ENCODE measurements at places on chromosomes 5 and 9.

DNA sequence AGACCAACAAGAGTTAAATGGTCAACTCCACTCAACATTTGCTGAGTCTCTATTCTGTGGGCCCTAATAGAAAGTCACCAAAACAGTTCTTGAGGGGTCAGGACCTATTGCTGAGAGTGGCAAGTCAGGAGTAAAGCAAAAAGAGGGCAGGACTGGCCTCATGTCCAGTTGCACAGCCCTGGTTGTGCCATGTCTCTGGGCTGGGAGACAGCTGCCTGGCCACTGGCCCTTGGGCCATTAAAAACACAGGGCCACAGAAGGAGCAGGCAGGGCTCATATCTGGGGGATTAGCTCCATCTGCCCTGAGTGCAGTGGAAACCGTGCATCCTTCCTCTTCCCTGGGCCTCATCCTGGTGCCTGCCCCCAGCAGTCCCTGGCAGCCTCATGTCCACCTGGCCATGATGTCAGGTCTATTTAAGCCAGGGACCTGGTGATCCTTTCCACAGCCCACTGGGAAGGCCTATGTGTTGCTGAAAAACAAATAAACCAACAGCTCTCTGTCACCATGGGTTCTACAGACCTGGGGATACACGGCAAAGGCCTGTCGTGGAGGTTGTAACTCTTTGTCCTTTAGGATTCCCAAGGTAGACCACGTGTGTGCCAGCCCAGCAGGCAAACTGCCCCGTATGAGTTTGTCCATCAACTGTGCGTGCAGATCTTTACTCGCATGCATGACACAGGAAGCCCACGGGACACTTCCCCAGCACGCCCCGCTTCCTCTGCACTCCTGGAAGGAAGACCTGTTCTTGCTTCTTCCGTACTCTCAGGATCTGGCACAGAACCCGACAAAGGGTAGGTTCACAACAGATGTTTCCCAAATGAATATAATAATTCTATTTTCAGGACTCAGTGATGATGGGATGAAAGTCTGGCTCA lies 148.8 kb downstream of the MTX3 start:
- DNase-seq, result no peak

DNA sequence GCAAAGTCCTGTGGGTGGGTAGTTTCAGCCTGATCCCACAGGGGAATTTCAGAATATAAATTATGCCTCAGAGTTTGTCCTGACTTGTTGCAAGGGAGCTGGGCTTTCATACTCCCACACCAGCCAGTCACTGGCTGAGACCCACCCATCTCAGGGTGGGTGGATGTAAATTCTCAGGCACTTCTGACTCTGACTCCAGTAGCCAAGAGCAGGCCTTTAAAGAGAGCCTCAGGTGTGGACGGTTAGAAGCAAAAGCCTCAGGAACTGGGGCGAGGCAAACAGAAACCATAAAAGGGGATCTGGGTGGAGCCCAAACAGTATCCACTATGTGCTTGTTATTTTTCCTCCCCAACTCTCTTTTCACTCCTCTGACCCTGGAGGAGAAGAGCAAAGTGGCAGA lies 28.6 kb upstream of the FBXW11 start:
- no peak for DNase-seq

DNA sequence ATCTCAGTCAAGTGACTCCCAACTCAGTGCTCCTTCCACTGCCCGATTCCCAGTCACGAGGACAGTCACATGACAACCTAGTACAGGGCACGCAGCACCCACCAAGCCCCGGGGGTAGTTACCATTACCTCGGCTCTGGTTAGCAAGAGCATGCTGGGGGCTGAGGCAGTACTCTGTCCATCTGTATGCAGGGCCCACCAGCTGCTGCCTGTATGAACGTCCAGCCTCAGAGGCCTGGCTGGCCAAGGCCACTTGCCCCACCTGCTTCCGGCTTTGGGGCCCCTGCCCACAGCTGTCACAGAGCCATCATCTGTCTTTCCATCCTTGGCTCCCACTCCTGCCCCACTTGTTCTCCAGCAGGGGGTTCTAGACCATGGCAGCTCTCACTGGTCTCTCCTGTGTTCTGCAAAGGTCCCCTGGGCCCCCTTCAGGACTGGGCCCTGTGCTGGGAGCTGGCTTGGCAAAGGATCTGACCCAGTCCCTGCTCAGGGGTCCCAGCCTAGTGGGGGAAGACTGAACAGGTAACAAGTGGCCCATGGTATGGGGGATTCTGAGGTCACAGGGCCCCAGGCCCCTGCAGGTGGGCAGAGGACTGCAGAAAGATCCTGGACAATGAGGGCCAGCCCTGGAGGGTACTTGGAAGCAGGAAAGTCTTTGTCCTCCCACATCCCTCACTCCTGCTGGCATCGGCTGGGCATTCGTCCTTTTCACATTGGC lies 3.3 kb downstream of the RPL35 start:
- DNase-seq, result no peak

GRCh38 chr9:6833518-6834192 lies 75.9 kb downstream of the KDM4C start:
- DNase-seq, result no peak

- no peak for DNase-seq
These were observed 68.1 kb upstream of the TAS2R1 start for GRCh38 chr5:9698125-9698826.

DNA sequence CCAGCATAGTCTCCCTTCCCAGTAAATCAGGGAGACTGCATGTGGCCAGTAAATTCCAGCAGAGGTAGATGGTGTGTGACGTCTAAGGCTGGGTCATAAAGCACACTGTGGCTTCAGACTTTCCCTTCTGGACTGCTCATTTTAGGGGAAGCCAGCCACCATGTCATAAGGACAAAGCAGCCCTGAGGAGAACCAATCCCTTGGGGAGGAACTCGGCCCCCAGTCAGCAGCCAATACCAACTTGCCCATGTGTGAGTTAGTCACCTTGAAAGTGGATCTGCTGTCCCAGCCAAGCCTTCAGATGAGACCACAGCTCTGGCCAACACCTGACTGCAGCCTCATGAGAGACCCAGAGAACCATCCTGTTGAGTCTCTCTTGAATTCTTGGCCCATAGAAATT lies 14.7 kb upstream of the NINJ1 start:
- no peak for DNase-seq

GRCh38 chr9:77735494-77735893 lies 87.4 kb upstream of the GNA14 start:
- no peak for DNase-seq

DNA sequence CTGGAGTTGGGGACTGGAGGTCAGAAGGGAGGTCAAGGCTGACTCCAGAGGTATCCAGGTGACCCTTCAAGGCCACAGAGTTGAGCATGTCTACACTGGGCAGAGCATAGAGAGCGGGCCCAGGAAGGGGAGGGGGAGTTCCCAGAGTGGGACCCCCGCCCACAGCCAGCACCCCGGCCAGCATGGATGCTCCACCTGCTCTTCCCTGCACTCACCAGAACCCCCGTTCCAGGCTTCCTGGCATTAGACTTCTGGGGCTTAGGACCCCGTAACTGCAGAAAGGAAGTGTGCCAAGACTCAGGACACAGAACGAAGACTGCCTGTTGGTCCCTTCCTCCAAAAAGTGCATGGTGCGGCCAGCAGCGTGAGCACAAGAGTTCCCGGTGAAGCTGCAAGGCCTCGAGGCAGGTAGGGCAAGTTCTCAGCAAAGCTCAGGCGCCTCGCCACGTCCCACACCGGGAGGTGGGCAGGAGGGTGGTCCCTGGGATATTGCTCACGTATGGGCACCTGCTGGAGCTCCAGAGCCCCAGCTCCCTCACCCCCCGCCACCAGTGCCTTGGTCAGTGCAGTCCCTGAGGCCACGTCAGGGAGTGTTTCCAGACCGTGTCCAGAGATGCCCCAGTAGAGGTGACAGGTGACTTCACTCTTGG lies 13.8 kb downstream of the ABO start:
- DNase-seq, result no peak

- DNase-seq, result no peak
These were observed 16.1 kb downstream of the FBP2 start for GRCh38 chr9:94577571-94577970.

DNA sequence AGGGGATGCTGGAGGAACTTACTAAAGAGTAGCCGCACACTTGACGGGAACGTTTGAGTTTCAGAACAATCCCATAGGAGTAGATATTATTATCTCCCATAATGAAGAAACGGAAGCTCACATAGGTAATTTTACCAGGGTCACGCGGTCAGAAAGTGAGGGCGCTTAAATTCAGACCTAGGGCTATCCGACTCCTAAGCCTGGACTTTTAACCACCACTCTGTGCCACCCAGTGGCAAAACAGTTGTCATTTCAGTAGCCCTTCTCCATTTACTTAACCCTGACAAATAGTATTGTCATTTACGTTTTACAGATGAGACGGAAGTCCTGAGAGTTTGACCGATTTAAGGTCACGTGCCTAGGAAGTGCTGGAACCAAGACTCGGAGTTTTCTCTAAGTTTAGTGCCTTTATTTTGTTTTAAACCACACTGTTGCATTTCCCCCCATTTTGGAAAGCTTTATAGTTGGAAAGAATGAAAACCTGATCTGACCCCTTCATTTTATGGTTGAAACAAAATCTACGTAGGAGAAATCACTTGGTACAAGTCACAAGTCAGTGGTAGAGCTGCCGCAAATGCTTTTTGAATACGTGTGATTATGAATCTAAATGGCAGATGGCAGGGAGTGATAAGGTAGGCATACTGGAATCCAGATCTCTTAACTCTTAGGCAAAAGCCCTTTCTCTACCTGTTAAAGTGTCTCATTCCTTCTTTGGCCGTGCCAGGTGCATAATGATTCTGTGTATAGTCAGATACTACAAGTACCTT lies 650 bp downstream of the MRRF start:
- DNase-seq, result no peak

- DNase-seq, result no peak
These were observed 89.2 kb upstream of the IL33 start for GRCh38 chr9:6126377-6126776.

DNA sequence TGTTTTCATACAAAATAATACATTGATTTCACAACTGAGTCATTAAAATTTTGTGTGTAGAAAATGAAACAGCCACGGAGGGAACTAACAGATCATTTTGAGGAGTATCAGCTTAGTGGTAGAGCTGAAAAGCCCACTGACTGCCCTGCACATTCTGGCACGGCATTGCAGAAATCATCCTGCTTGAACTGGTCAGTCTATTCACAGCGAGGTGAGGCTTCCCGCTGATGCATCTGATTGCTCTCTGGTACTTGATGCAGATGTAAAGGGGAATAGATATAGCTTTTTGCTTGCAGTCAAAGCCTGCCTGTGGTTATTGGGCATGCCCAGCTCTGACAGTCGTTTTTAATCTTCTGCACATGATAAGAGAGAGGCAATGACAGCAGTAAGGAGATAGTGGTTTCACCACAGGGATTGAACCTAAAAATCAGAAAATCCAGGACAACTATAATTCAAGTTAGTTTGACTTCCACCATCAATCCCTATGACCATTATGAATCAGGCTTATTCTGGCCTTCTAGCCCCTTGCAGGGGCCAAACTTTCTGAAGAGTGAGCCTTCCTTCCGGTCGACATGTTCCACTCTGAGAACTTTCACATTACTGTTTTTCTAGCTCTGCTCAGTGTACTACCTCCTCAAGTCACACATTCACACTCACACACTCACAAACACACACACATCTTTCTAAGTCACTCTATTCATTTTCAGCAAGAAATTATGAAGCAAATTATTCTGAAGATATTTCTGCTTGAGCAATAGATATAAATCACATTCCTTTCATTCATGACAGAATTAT lies 782.8 kb upstream of the NUDT12 start:
- DNase-seq, result no peak

- DNase-seq, result no peak
These were observed 39.5 kb downstream of the PLPP1 start for GRCh38 chr5:55495216-55495615.

DNA sequence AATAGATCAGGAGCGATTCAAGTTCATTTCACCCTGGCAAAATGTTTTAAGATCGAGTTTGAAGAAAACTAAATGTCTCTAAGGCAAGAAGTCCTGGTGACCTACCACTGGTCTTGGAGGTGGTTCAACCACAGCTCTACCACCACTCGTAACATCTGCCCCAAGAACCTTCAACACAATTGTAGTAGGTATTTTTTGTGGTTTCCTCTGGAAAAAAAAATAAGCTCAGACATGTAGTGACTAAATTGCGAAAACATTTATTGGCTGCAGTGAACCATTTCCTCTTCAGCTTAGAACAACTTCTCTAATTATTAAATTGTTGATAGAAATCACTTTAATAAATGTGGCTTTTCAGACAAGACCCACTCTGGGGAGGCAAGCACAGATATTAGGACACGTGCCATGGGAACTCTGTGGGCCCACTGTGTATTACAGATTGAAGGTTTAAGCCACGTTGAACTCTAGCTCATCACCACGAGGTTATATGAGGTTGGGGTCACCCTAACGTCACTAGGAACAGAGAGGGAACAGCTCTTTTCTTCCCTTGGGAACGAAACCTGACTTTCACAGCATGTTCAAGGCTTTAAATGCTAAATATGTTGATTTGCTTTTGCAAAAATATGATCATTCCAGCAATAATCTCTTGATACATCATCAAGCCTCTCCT lies 142.9 kb downstream of the HSD17B3 start:
- DNase-seq, result no peak
